RPMI7951 (cell line): ENCODE measurements at places on chromosomes 5 and 9.

- no peak for DNase-seq
These were observed 437 bp upstream of the TRIM41 start for GRCh38 chr5:181222630-181223057.

GRCh38 chr5:109454731-109455505 lies 45.1 kb upstream of the PJA2 start:
- peak; percentile 9 for DNase-seq

DNA sequence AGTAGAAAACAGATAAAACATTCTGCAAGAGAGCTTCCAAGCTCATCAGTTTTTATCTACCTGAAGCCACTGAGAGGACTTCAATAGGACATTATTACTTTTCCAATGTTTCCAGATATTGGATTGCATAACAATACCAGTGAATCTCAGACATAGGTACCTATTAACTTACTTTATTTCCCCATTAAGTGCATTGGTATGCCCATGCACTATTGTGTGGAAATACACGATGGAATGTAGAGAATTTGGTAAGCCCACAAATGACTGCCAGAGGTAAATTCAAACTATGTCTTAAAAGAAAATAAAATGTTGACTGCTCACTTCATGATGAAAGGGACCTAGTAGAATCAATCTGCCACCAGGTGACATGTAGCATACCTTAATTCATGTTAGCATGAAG lies 48.1 kb upstream of the PRR16 start:
- DNase-seq, result no peak

- DNase-seq, result no peak
These were observed 262.9 kb downstream of the EPB41L4A start for GRCh38 chr5:112156211-112156610.

- peak; percentile 2 for DNase-seq
These were observed 1609.7 kb upstream of the CDH9 start for GRCh38 chr5:28648108-28648507.

GRCh38 chr9:14926941-14927624 lies 16.9 kb upstream of the FREM1 start:
- no peak for DNase-seq

DNA sequence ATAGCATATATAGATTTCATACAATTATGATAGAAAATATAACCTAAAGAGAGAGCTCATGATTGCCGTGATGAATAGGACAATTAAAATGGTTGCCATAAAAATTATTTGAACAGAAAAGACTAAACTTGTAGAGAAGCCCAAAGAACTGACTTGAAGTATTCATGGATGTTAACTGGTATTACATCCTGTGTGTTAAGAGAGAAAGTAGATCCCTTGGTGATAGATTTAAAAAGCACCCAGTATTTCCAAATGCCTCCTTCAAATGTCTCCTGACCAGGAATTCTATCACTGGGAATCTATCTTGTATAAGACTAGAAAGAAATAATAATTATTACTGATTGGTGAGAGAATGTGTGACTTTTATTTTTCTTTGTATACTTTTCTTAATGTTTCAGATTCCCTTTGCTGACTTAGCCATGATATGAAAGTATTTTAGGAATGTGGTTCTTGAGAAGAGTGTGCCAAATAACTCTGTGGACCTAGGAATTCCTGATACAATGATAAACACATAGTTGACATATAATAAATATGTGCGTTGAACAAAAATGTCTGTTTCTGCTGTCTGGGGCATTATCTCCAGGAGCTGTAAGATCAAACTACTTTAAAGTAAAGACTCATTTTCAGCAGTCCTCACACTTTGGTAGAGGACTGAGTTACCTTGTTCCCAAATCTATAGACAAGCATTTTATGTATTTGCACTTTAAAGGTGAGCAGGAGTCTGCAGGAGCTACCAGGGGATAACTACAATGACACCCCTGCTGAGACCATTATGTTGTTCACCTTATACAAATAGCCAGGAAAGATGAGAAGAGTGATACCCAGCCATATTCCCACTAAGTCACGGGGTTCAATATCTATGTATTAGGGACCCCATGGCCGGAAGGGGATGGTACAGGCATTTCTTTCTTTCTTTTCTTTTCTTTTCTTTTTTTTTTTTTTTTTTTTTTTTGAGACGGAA lies 211.1 kb upstream of the TLE4 start:
- no peak for DNase-seq

- peak; percentile 99 for DNase-seq
These were observed 2.1 kb downstream of the MSANTD3 start for GRCh38 chr9:100428871-100429654.

DNA sequence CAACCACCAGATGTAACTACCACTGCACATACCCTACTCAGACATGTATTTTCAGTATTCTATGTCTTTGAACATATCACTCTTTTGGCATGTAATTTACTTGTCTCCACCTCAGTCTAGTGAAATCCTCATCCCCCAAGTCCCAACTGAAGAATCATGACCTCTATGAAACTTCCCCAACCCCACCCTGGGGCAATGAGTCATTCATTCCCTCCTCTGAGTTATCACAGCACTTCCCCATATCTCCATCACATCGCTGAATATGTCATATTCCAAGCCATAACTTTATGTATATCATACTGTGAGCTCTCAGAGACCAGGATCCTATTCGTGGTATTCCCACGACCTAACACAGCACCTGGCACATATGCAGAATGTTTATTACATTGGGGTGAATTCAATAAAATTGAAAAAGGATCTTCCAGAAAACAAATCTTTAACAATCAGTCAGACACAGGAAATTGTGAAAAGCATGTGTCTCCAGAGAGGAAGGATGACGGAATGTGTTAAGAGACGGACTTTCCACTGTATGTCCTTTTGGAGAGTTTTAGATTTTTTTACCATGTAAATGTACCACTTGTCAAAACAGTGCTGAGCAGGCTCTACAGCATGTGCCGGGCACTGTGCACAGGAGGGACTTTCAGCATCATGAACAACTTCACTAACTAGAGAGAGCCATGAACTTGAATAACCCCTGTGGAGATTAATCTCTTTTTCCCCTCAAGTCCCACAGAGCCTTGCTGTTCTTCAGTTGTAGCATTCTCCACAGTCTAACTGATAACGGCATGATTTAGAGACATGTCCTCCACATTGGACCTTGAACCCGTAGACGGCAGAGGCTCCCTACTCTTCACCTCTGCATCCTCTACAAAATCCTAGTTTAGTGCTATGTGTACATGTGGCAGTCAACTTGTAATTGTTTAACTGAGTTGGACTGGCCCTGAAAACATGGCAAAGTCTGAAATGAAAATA lies 213.5 kb downstream of the GLIS3 start:
- DNase-seq, result peak; percentile 50

DNA sequence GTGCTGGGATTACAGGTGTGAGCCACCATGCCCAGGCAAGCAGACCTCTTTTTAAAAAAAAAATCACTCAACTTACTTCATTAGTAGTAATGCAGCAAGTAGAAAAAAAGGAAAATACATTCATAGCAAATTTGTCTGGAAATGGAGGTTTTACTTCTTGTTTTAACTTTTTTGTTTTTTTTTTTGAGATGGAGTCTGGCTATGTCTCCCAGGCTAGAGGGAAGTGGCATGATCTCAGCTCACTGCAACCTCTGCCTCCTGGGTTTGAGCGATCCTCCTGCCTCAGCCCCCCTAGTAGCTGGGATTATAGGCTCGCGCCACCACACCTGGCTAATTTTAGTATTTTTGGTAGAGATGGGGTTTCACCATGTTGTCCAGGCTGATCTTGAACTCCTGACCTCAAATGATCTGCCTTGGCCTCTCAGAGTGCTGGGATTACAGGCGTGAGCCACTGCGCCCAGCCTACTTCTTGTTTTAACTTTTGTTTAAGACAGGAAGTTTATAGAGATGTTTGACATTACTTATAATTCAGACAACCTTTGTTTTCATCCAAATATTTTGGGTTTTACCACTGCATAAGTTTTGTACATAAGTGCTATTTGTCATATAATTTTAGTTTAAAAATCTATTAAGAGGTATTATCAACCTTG lies 26.5 kb downstream of the UBE2R2 start:
- no peak for DNase-seq

GRCh38 chr5:179504191-179504590 lies 46.2 kb upstream of the RUFY1 start:
- DNase-seq, result no peak

- DNase-seq, result no peak
These were observed 63.9 kb downstream of the ALDH1A1 start for GRCh38 chr9:72888943-72889342.

DNA sequence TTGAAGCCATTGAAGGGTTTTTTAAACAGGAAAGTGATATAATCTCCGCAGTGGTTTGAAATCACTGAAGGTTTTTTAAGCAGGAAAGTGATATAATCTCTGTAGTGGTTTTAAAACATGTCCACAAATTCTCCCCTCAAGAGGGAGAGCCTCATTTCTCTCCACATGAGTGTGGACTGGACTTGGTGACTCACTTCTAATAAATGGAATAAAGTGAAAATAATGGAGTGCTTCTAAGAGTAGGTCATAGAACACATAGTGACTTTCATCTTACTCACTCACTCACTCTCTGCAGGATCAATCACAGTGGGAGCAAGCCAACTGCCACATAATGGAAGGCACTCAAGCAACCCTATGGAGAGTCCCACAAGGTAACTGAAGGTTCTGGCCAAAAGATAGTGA lies 12.0 kb downstream of the CTNNAL1 start:
- peak; percentile 88 for DNase-seq

DNA sequence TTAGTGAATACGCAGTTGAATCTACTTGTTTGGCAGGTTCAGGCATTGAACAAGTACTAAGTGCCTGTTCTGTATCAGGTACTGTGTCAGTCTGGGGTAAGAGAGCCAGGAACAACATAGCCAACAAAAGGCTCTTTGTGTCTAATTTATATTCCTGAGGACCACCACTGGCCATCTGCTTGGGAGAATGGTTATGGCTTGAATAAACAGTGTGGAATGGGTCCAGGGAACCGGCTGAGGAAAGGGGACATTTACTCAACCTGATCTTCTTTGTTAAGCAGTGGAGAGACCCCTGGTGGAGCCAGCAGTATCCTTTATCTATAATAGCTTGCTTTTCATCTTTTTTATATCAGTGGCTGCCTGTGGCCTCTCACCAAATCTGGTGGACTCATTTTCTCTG lies 38.6 kb downstream of the EXOSC2 start:
- DNase-seq, result no peak

DNA sequence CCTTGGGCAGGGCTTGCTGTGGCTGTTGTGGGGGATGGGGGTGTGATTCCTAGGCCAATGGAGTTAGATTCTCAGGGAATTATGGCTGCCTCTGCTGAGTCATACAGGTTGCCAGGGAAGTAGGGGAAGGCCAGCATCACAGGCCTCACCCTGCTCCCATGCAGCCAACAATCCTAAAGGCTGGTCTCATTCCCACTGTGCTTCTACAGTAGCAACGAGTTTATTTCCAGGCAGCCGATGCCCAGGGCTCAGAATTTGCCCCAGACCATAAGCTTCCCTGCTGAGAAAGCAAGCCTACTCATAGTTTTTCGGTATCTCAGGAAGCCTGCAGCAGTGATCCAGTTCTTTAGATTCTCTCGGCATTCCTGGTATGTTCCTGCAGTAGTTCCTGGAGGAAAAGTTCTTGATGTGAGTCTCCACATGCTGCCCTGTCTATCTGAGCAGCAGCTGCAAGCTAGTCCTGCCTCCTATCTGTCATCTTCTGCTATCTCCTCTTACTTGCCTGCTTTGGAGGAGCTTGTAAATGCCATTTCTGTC lies 59.3 kb upstream of the SELENOP start:
- DNase-seq, result no peak

GRCh38 chr5:65992630-65993029 lies 66.3 kb downstream of the ERBIN start:
- DNase-seq, result no peak

GRCh38 chr5:132451387-132451786 lies 39.2 kb downstream of the IRF1 start:
- DNase-seq, result peak; percentile 73

DNA sequence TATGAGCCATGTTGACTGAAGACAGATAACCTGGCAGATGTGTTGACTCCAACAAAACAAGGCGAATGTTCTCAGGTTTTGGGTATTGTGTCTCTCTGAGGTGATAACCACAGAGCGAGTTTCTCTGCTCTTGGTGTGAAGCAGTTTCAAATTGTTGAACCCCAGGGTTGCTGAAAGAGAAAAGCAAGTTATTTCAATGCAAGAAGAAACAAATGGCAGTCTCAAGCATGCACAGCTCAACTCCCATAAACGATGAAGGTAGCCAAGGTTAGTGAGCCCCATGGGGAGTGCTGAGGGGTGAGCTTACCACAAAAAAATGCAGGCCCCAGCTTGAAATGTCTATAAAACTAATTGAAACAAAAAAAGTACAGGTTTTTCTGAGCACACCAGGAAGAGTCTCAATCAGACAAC lies 220.8 kb upstream of the DAPK1 start:
- no peak for DNase-seq

GRCh38 chr9:117868594-117868993 lies 164.4 kb downstream of the TLR4 start:
- no peak for DNase-seq

DNA sequence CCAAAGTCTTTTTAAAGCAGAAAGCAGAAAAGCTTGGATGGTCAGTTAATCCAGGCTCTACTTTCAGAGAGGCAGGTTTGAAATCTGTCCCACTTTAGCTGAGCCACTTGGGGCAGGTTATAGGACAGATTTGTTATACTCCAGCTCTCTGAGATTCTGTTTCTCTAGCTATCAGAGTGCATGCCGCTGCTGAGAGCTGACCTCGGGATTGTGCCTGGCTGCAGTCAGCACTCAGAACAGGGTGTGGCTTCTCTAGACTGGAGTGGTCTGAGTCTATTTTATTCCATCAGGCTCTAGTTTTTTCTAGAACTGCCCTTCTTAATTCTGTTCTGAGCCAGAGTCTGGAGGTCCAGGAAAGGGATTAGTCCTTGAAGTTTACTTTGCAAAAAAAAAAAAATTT lies 67.7 kb downstream of the NDFIP1 start:
- DNase-seq, result no peak

GRCh38 chr5:165187815-165188214 lies 1682.4 kb downstream of the MAT2B start:
- DNase-seq, result no peak

- DNase-seq, result no peak
These were observed 12.9 kb downstream of the GRXCR2 start for GRCh38 chr5:145859897-145860296.

DNA sequence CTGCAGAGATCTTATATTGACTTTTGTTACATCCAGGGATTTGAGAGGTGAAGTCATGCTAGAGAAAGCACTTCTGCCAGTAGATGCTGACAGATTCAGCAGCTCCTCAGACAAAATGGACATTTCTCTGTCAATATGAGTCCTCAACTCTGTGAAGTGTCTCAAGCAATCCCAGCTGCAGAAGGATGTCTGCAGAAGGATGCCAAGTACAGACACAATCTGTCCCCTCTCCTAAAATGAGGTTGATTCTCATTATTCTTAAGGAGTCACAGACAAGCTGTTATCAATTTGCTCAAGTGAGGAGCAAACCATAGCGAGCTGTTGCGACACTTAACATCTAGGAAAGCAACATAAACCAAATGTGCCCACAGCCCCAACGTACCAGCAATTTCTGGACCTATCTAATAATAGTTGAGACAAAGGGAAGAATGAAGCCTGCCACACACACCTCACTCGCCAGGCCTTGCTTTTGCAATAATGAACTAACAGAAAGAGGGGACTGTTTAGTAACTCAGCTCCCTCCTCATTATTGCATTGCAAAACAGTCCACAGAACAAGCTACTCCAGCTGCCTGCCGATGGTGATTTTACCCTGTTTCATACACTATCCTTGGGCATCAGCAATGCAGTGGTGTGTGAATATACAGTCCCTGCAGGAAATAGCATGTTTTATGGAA lies 364.2 kb upstream of the PDE4D start:
- no peak for DNase-seq
